ENCODE measurements at places on chromosomes 4 and X.
A peak's percentile ranks its signal among the peaks of the same experiment; 100 is the strongest.

GRCh38 chr4:21768349-21769310, 179.9 kb downstream of the KCNIP4 start:
- no peak overlapping the region for H3K4me3 ChIP-seq
- no peak for DNase-seq
- no peaks in the 10 kb centered on the region for H3K4me1 ChIP-seq
- H3K36me3 ChIP-seq: no peaks in the 10 kb centered on the region
- H3K27ac ChIP-seq: no peak overlapping the region

DNA sequence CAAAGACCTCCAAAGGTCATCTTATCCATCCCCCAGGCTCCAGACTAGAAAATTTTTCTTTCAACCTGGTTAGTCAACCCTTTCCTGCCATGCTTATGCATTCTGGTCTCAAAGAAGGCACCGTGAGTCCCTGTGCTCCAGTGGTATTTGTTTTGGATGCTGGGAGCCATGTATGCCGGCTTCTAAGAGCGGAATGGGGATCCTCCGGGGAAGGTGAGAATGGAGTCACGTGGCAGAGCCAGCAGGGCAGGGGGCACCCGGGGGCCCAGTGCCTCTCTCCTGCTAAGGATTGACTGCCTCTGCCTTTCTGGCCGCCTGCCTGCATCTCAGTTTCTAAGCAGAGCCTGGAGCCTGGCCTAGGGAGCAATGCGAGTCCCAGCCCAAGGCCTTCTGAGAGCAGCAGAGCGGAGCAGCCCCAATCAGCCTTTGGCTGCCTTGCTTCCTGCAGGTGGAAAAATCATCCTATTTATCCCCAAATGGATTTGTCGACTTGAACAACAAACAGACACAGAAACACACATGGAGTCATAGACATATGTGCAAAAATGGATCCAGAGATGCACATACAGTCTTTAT, 141.0 kb downstream of the PJA1 start:
- H3K36me3 ChIP-seq: no peaks in the 10 kb centered on the region
- H3K27me3 ChIP-seq: no peaks in the 10 kb centered on the region
- H3K4me1 ChIP-seq: peaks cover 9% of the 10 kb centered on the region
- no peak overlapping the region for H3K27ac ChIP-seq

- H3K4me1 ChIP-seq: no peaks in the 10 kb centered on the region
- no peak overlapping the region for H3K4me3 ChIP-seq
- no peak for DNase-seq
- H3K27ac ChIP-seq: no peak overlapping the region
- H3K36me3 ChIP-seq: no peaks in the 10 kb centered on the region
- H3K27me3 ChIP-seq: no peaks in the 10 kb centered on the region
Observed at GRCh38 chrX:57607295-57608187, 15.7 kb downstream of the ZXDB start.

DNA sequence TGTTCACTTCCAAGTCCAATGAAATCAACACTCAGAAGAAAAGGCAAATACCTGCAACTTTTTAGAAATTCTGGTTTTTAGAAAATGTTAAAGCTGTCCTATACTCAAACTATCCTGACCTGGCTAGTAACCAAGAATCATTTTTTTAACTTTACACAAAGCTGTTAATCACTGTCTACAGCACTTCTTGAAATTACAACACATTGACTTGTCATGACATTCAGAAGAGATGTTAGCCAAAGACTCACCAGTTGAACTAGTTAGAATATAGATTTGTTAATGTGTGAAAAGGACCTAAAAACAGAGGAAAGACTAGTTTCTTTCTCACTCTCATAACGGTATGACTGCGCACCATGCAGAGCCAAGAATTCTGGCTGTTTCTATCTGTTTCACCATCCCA, 98.8 kb downstream of the COX18 start:
- H3K27ac ChIP-seq: no peak overlapping the region
- no peaks in the 10 kb centered on the region for H3K27me3 ChIP-seq
- H3K36me3 ChIP-seq: no peaks in the 10 kb centered on the region

DNA sequence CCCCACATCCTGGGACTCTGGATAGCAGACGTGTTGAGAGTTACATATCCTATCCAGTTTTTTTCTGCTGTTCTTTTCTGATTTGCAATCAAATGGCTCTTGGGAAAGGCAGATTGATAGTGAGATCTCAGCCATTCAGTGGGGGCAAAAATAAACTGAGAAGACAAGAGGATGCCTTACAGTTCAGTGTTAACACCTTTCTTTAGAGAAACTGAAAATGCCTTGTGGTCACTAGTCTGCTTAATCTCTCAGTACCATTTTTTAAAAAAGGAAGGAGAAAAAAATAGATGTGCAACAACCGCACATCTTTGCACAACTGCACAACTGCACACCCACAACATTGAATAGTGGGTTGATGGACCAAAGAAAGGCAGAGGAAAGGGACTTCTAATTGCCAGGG, 109.3 kb downstream of the ARHGEF9 start:
- H3K27ac ChIP-seq: no peak overlapping the region
- no peaks in the 10 kb centered on the region for H3K27me3 ChIP-seq
- peaks cover 8% of the 10 kb centered on the region for H3K36me3 ChIP-seq
- DNase-seq: no peak
- no peak overlapping the region for H3K4me3 ChIP-seq

GRCh38 chrX:110056419-110056818, 53.5 kb downstream of the TMEM164 start:
- H3K36me3 ChIP-seq: no peaks in the 10 kb centered on the region
- no peak for DNase-seq
- no peak overlapping the region for H3K27ac ChIP-seq
- no peaks in the 10 kb centered on the region for H3K4me1 ChIP-seq
- no peak overlapping the region for H3K4me3 ChIP-seq
- no peaks in the 10 kb centered on the region for H3K27me3 ChIP-seq

- H3K4me3 ChIP-seq: no peak overlapping the region
- DNase-seq: no peak
- H3K36me3 ChIP-seq: no peaks in the 10 kb centered on the region
- H3K27me3 ChIP-seq: no peaks in the 10 kb centered on the region
- no peaks in the 10 kb centered on the region for H3K4me1 ChIP-seq
Observed at GRCh38 chr4:56085275-56085674, 136.5 kb downstream of the CEP135 start.

GRCh38 chr4:16606691-16607090, 291.8 kb downstream of the LDB2 start:
- no peaks in the 10 kb centered on the region for H3K36me3 ChIP-seq
- no peaks in the 10 kb centered on the region for H3K27me3 ChIP-seq
- H3K4me1 ChIP-seq: peaks cover 2% of the 10 kb centered on the region

- no peak for DNase-seq
- no peaks in the 10 kb centered on the region for H3K27me3 ChIP-seq
- H3K4me1 ChIP-seq: peaks cover 21% of the 10 kb centered on the region
- H3K4me3 ChIP-seq: no peak overlapping the region
- H3K36me3 ChIP-seq: no peaks in the 10 kb centered on the region
Observed at GRCh38 chr4:139890816-139891215, 225.2 kb downstream of the MGST2 start.

DNA sequence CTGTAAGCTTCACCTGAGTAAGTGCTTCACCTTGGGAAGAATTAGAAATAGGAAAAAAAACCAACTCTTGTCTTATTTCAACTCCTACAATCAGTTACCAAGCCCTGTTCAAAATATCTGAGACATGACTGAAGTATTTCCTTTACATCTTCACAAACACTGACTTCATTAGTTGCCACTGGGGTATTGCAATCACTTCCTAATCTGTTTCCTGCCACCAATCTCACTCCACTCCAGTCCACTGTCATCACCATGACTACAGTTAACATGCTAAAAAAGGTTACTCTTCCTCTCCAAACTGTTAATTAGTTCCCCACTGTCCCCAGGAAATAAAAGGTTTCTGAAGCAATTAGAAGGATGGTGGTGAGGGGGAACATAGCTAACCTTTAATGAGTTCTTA, 3.3 kb upstream of the SUPT20HL1 start:
- H3K4me1 ChIP-seq: no peaks in the 10 kb centered on the region
- H3K36me3 ChIP-seq: no peaks in the 10 kb centered on the region
- H3K4me3 ChIP-seq: no peak overlapping the region
- no peak overlapping the region for H3K27ac ChIP-seq
- H3K27me3 ChIP-seq: no peaks in the 10 kb centered on the region
- DNase-seq: no peak

GRCh38 chr4:116702949-116703348, 382.4 kb downstream of the TRAM1L1 start:
- H3K36me3 ChIP-seq: no peaks in the 10 kb centered on the region
- no peak overlapping the region for H3K4me3 ChIP-seq
- H3K4me1 ChIP-seq: no peaks in the 10 kb centered on the region
- DNase-seq: no peak

DNA sequence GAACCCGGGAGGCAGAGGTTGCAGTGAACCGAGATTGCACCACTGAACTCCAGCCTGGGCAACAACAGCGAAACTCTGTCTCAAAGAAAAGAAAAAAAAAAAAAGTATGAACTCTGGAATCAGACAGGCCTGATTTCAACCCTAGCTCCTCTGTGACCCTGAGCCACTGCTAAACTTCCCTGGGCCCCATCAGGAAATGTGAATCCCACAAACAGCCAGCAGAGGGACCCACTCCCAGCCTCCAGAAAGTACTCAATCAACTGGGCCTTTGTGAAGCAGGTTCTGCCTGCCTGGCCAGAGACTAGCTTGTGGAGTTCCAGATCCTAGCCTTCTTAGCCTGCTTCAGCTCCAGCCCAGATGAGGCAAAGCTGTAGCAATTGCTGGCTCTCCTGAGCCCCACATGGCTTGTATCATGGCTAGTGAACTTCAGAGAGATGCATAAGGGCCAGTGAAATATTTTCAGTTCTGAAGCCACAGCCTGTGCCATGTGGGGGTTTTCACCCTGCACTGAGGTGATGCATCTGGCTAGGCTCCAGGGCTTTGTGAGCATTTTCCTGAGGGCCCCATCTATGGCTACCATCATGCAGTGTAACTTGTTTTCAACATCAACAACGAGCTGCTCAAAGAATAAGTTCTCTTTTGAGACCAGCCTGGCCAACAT, 7.2 kb upstream of the IDS start:
- H3K27ac ChIP-seq: no peak overlapping the region
- H3K36me3 ChIP-seq: no peaks in the 10 kb centered on the region
- no peaks in the 10 kb centered on the region for H3K27me3 ChIP-seq
- no peaks in the 10 kb centered on the region for H3K4me1 ChIP-seq

DNA sequence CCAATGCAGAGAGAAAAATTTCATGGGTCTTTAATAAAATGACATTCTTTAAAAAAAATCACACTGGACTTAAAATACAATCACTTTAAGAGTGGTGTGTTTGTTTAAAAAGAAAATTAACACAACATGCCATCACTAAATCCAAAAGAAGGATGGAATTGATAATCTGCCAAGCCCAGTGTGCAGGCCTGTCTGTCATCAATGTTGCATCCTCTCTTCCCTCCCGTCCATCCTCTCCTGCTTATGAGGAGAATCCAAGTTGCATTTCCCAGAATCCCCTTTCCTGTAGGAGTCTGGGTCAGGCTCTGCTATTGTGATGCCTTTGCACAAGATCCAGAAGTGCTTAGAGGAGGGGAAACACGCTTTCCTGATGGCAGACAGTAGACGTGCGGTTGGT, 169.4 kb downstream of the MID1 start:
- H3K27me3 ChIP-seq: no peaks in the 10 kb centered on the region
- H3K36me3 ChIP-seq: peaks cover 5% of the 10 kb centered on the region
- no peak overlapping the region for H3K4me3 ChIP-seq
- no peaks in the 10 kb centered on the region for H3K4me1 ChIP-seq
- no peak for DNase-seq

DNA sequence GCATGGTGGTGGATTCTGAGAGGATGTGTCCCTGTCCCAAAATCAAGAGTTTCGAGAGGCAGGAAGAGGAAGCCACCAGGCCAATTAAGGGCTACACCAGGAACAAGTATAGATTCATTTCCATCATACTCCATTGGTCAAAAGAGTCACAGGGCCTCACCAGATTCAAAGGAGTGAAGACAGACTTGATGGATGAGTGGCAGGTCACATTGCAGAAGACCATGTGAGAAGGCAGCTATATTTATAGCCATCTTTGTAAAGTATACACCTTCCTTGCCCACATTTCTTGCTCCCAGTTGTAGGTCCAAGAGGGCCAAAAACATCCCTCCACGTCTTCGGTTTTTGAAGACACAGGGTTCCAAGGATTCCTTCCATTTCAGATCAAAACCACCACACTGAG, 406.0 kb downstream of the BCOR start:
- DNase-seq: no peak
- H3K36me3 ChIP-seq: no peaks in the 10 kb centered on the region
- H3K27ac ChIP-seq: no peak overlapping the region
- no peak overlapping the region for H3K4me3 ChIP-seq
- H3K4me1 ChIP-seq: peaks cover 7% of the 10 kb centered on the region

GRCh38 chrX:70481471-70482270, 37.0 kb downstream of the DLG3 start:
- DNase-seq: no peak
- peak overlapping the region; percentile 17 for H3K27ac ChIP-seq
- no peak overlapping the region for H3K4me3 ChIP-seq

- H3K36me3 ChIP-seq: no peaks in the 10 kb centered on the region
- no peak for DNase-seq
- H3K27ac ChIP-seq: no peak overlapping the region
- H3K4me1 ChIP-seq: no peaks in the 10 kb centered on the region
- H3K27me3 ChIP-seq: no peaks in the 10 kb centered on the region
- H3K4me3 ChIP-seq: no peak overlapping the region
Observed at GRCh38 chr4:39390603-39391002, 16.1 kb upstream of the KLB start.

DNA sequence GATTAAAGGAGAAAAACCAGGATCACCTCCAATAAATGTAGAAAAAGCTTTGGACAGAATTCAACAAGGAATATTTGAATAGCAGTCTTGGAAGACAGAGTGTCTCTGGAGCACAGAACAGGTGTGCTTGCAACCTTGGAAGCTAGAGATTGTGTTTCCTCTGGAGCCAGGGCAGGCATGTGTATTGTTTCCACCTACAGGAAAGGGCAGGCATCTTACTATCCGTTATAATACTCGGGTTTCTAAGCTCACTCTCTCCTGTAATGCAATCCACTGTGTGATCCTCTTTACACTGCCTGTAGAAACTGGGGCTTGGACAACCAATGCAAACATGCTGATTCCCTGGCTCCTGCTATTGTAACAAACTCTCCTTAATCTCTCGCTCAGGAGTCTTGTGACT, 14.4 kb downstream of the CCDC110 start:
- H3K36me3 ChIP-seq: no peaks in the 10 kb centered on the region
- H3K4me3 ChIP-seq: no peak overlapping the region
- no peak for DNase-seq
- no peaks in the 10 kb centered on the region for H3K4me1 ChIP-seq
- no peak overlapping the region for H3K27ac ChIP-seq

GRCh38 chr4:57093845-57094831, 16.0 kb downstream of the IGFBP7 start:
- H3K4me3 ChIP-seq: no peak overlapping the region
- no peak for DNase-seq
- no peaks in the 10 kb centered on the region for H3K27me3 ChIP-seq
- no peaks in the 10 kb centered on the region for H3K36me3 ChIP-seq

GRCh38 chr4:2696423-2696822, 59.7 kb downstream of the TNIP2 start:
- H3K4me1 ChIP-seq: no peaks in the 10 kb centered on the region
- H3K4me3 ChIP-seq: no peak overlapping the region
- no peaks in the 10 kb centered on the region for H3K27me3 ChIP-seq
- DNase-seq: no peak
